ENCODE measurements at places on chromosomes 7 and 10.
A peak's percentile ranks its signal among the peaks of the same experiment; 100 is the strongest.

- no peak for DNase-seq
These were observed 337.4 kb downstream of the DNAJB6 start for GRCh38 chr7:157674027-157674714.

DNA sequence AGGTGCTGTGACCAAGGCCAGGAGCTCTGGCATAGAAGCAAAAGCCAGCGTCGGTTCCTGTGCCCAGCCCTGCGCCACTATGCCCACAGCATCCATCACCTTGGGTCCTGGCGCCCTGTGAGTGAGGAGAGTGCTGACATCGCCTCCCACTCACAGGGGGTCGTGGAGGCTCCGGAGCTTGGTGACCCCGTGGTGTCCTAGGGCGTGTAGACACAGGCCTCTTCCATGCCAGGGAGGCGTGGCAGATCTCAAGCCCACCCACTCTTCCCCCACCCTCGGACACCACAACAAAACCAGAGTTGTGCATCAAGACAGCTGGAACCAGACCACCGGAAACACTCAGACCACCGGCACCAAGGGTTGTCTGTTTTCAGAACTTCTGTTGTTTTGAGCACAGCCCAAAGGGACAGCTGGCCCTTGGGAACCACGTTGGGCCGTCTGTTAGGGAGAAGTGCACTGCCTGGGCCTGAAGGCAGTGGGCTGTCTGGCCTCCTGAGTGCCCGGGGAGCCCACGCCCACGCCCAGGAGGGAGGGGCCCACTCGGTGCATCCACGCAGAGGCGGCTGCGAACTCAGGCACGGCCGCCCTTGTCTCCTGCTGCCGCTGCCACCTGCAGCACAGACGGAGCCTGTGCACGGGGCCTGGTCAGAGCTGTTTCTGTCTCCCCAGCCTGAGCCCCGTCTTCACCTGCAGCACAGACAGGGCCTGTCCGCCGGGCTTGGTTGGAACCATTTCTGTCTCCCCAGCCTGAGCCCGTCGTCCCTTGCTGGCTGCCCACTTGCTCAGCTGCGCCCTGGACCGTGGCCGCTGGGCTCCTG is 106.3 kb downstream of the INPP5A start:
- DNase-seq = no peak

DNA sequence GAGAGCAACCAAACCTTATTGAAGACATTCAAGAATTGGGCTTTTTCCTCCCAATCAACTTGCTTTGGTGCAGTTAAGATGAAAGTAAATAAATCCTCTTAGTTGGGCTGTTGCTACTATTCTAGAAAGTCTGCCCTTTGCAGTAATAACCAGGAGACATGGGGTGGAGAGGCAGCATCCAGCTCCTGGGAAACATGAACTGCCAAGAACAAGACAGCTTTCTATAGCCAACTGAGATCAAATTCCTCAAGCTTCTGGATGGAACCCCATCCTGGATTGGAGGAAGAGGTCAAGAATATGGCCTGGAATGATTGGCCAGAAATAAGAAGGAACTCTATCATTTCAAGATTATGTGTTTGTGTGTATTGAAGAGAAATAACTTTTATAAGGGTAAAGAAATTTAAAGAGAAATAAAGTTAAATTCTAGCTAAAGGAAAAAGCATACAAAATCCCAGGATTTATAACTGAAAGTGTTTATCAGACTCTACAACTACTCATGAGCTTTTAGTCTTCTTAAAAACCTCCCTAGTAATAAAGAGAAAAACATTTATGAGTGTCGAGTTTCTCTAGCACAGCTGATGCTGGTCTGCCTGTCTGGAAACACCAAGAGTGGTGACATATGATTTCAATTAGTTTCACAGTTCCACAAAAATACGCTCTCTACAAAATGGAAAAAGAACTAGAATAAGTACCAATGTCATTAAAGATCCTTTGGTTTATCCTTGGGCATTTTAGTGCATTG is 70.1 kb upstream of the COL1A2 start:
- DNase-seq = no peak

DNA sequence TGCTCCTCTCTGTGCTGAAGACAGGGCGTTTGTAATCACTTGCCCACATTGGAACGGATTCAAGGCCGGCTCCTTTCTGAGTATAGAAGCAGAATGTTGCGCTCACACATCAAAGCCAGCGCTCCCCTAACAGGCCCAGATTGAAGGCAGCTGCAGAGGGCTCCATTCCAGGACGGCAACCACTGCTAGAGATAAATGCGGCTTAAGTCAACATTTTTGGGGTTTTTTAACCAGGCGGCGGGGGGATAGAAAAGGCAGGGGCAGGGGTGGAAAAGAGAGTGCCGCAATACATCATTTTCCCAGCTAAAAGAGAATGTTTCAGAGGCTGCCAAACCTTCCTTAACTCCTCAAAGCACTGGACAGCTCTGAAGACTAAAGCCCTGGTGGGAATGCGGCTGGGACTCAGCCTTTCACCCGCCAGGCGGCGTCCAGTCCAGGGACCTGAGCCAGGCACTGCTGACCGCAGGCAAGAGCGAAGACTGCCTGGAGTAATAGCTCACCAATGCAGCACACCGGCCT is 189.6 kb downstream of the TNS3 start:
- no peak for DNase-seq

- DNase-seq = no peak
These were observed 32.8 kb upstream of the PHF14 start for GRCh38 chr7:10940704-10941355.

GRCh38 chr10:108684431-108684830 is 1238.9 kb downstream of the XPNPEP1 start:
- no peak for DNase-seq

- DNase-seq = no peak
These were observed 775.3 kb upstream of the POM121L12 start for GRCh38 chr7:52260046-52260665.

DNA sequence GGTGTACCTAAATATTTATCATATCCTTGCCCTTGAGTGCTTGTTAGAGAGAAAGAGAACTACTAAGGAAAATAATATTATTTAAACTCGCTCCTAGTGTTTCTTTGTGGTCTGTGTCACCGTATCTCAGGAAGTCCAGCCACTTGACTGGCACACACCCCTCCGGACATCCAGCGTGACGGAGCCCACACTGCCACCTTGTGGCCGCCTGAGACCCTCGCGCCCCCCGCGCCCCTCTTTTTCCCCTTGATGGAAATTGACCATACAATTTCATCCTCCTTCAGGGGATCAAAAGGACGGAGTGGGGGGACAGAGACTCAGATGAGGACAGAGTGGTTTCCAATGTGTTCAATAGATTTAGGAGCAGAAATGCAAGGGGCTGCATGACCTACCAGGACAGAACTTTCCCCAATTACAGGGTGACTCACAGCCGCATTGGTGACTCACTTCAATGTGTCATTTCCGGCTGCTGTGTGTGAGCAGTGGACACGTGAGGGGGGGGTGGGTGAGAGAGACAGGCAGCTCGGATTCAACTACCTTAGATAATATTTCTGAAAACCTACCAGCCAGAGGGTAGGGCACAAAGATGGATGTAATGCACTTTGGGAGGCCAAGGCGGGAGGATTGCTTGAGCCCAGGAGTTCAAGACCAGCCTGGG is 11.4 kb downstream of the SERPINE1 start:
- DNase-seq = peak; percentile 80

GRCh38 chr7:108094933-108095710 is 35.0 kb downstream of the LAMB4 start:
- no peak for DNase-seq

GRCh38 chr10:72007246-72007892 is 43.2 kb downstream of the CHST3 start:
- no peak for DNase-seq

DNA sequence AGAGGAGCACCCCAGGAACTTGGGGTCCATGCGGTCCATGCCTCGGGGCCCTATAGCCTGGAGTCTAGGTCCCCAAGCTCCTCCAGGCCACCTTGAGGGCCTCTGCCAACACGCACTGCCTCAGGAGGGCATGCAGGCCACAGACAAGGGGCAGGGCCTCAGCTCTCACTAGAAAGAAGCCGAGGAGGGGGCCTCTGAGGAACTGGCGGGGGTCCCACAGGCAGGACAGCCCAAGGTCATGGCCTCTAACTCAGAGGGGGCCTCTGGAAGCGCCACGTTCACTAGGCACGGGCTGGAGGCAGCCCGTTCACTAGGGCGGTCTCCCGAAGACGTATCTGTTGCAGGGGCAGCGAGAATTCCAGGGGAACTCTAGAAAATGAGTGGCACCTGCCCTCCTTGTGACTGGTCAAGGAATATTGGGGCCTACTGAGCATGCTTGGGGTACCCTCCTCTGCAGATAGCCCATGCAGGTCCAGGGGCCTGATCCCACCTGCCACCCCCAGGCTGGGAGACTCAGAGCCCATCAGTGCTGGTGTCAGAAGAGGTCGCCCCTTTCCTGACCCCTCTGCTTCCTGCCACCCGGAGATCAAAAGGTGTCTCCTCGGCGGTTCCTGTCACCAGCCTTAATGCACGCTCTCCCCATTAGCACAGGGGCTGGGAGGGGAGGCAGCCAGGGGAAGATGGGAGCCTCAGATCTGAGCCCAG is 86.7 kb upstream of the RET start:
- DNase-seq = no peak

DNA sequence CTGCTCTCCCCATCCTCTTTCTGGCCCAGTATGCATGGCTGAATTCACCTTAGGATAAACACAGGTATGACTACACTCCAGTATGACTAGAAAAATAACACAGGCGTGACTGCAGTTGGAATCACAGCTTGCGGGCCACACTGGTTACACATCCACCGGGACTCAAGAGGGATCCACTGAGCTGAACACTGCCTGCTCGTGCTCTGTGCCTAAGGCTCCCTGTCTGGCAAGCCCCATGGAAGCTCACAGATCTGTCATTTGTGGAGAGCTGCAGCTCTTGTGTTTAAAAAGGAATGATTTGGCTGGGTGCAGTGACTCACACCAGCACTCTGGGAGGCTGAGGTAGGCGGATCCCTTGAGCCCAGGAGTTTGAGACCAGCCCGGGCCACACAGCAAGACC is 26.8 kb downstream of the VOPP1 start:
- DNase-seq = no peak
